ENCODE measurements at places on chromosomes 5 and 9.

- DNase-seq: no peak
These were observed 404.0 kb upstream of the GRIA1 start for GRCh38 chr5:153086486-153086885.

DNA sequence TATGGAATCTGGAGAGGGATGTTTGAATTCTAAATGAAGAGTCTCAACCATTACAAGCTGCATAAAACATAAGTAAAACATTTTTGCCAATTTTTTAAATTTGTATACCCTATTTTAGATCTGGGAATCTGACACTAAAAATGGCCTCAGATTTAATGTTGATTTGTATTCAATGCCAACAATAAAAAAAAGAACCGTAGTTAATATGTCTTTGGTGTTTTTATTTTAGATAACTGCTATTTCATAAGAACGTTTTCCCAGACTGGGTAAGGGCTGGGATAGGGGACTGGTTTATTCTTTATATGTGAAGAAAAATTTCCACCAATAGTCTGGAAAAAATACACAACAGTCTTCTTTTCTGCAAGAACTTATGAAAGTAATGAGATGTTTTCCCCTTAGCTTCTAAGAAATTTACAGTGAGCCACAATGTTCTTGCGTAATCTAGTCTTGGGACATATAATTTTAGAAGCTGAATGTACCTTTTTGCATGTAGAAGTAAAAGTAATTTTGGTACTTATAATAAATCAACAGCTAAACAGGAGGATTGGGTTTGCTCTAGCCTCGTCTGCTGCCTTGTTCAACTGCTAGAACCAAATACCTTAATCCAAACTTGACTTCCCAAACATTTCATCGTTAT, 244.6 kb upstream of the EFNA5 start:
- no peak for DNase-seq

DNA sequence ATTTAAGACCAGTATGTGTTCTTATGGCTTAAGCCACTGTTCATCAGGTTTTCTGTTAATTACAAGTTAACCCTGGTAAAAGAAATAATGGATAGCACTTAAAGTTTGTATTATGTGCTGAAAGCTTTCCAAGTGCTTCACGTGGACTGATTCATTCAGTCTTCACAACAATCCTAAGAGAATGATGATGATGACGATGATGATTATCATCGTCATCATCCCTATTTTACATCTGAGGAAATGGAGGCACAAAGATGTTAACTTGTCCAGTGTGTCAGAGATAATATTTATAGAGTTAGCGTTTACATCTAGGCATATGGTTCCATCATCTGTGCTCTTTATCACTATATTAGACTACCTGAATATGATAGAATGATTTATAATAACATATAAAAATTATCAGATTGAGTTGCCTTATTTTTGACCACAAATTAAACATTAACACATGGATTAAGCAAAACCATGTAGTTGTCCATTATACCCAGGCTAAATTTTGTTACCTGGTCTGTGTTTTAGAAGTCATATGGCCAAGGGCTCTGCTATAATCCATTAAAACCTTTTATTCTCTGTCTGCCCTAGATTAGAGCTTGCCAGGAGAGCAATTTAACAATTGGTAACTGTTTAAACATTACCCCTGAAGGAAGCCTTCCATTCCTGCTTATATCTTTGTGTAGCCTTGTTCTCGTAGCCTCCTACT, 102.3 kb upstream of the MAP3K1 start:
- no peak for DNase-seq

- no peak for DNase-seq
These were observed 47.8 kb upstream of the SLC1A3 start for GRCh38 chr5:36558641-36559040.

GRCh38 chr9:22855980-22856379, 409.4 kb downstream of the DMRTA1 start:
- no peak for DNase-seq

DNA sequence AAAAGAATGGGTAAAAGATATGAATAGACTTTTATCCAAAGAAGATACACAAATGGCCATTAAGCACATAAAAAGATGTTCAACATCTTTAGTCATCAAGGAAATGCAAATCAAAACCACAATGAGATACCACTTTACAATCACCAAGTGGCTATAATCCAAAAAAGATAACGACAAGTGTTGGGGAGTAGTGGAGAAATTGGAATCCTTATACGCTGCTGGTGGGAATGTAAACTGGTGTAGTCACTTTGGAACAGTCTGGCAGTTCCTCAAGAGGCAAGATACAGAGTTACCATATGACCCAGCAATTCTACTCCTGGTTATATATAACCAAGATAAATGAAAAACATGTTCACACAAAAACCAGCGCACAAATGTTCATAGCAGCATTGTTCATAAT, 234.9 kb downstream of the SPATA31D1 start:
- DNase-seq: no peak

GRCh38 chr5:32096891-32097595, 77.1 kb downstream of the GOLPH3 start:
- no peak for DNase-seq

GRCh38 chr9:6765396-6765795, 7.6 kb downstream of the KDM4C start:
- DNase-seq: no peak

DNA sequence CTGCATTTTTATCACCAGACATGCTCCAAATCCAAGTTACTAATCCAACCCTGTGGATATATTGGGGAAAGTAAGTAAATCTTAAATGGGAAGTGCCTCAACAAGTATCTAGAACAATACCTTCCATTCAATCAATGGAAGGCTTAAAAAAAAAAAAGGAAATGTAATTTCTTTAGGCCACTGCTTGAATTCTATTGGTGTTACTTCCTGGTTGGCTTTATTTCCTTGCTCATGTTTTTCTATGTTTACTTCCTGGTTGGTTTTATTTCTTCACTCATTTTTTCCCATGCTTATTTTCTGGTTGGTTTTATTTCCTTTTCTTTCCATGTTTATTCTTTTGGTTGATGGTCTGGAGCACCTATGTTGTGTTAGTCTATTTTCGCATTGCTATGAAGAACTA, 363.9 kb downstream of the KDM4C start:
- DNase-seq: no peak

GRCh38 chr9:102845827-102846371, 149.2 kb upstream of the CYLC2 start:
- DNase-seq: no peak

DNA sequence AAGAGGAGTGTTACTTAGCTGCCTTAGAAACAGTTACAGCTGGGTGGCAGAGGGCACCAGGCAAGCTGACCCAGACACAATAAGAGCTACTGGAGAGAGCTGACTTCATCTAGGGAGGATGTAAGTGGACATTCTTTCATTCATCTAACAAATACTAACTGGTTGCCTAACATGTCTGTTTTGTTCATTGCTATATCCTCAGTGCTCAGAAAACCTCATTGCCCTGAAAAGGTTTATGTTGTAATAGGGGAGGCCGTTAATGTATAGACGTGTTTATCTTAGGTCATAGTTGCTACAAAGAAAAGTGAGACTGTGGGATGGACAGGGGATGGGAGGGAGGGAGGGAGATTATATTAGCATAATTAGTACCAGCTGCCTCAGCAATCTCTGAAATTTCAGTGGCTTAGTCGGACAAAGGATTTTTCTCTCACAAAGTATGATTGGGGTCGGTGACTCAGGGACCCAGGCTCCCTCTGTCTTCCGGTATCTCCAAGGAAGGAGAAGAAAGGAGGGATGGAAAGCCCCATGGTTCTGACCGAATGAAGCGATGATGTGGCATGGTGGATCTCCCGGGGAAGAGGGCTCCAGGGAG, 2.6 kb upstream of the SNX18 start:
- no peak for DNase-seq

- DNase-seq: no peak
These were observed 30.4 kb downstream of the RUSC2 start for GRCh38 chr9:35520364-35520710.

DNA sequence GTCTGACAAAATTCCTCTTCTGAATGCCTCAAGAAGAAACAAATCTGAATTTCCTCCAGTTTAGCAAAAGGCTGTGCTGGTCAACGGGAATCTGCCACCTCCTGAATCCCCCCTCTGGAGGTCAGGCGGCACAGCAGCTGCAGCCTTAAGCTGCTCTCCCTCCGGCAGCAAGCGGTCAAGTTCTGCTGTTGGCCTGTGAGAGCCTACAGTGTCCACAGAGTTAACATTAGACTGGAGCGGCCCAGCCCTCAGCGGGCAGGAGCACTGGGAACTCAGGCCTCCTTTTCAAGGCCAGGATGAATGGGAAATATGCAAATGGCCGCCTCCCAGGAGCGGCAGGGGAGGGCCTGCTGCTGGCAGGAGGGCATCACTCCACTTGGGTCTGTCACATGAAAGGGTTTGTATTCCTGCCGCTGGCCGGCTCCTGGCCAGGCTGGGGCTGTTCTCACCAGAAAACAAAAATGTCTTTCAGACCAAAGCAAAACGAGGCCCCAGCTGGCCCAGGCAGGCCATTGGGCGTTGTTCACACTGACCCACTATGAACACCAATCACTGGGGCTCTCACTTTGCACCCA, 8.2 kb downstream of the ACSL6 start:
- DNase-seq: no peak

DNA sequence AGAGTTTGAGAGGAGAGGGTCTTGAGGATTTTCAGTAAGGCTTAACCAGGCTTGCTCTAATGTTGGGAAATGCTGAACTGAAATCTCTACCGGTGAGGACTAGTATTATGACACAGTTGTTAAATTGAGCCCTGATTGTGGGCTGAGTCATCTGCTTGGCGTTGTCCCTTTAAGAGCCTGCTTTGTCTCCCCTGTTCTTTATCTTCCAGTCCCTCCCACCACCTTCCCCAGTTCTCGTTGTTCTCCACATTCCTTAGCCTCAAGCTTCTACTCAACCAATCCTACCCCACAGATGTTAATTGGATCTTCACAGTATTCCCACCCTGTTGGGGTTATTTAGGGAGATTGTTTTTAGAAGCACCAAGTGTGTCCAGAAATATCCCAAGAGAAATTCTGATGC, 57.6 kb downstream of the ANKRD55 start:
- DNase-seq: no peak

DNA sequence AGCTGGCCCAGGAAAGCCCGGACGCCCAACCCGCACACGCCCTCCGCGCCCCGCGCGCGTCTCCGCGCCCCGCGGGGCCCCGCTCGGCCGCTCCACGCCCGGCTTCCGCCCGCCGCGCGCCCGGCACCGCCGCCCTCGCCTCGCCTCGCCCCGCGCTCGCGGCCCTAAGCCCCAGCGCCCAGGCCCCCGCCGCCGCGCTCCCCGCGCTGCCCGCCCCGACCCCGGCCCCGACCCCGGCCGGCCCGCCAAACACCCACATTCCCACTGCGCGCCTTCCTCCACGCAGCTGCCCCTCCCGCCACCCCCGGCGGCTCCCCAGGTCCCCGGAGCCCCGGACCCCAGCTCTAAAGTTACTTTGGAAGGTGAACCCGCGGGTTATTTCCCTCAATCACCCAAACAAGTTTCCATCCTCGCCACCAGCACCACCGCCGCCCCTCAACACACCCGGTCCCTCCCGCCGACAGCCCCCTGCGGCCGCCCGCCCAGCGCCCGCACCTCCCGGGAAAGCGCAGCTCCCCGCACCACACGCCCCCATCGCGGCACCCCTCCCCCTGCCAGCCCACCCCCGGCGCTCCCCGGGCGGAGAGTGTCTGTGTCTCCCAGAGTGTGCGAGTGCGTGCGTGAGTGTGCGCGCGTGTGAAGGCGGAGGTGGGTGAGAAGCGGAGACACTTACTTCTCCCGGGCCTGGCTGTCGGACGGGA, 439 bp downstream of the SSBP2 start:
- no peak for DNase-seq

- no peak for DNase-seq
These were observed 46.9 kb upstream of the CEP78 start for GRCh38 chr9:78189001-78189400.

GRCh38 chr5:164885179-164885578, 1379.8 kb downstream of the MAT2B start:
- no peak for DNase-seq

DNA sequence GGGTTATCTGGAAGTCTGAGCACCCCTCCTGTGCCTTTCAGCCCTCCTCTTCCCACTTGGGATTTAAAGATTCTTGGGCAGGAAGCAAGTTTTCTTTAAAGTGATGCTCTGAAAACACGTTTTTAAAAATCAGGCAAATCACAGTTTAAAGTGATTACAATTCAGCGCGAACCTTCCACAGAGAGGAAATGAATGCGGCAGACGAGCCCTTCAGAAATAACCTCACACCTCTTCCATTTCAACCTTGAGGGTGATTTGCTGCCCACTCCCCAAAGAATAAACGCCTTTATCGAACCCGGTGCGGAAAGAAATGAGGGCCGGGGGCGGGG, 2.3 kb upstream of the EFNA5 start:
- no peak for DNase-seq

GRCh38 chr5:100299261-100299660, 235.9 kb upstream of the FAM174A start:
- no peak for DNase-seq

GRCh38 chr5:92559331-92559730, 1021.7 kb downstream of the NR2F1-AS1 start:
- no peak for DNase-seq

DNA sequence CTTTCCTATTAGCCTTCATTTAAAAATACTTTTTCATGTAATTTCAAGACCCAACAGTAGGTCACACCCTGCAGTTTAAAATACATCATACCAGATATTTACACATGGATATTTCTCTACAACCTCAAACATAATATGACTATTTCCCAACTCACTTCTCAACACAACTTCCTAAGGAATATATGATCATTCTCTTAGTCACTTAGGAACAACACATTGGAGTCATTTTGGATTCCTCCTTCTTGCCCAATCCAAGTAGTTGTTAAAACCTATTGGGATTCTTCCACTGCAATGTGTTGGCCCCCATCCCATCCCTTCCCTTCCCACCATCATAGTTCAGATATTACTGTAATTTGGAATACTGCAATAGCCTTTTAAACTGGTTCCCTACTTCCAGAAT, 145.5 kb downstream of the DCP2 start:
- DNase-seq: no peak

DNA sequence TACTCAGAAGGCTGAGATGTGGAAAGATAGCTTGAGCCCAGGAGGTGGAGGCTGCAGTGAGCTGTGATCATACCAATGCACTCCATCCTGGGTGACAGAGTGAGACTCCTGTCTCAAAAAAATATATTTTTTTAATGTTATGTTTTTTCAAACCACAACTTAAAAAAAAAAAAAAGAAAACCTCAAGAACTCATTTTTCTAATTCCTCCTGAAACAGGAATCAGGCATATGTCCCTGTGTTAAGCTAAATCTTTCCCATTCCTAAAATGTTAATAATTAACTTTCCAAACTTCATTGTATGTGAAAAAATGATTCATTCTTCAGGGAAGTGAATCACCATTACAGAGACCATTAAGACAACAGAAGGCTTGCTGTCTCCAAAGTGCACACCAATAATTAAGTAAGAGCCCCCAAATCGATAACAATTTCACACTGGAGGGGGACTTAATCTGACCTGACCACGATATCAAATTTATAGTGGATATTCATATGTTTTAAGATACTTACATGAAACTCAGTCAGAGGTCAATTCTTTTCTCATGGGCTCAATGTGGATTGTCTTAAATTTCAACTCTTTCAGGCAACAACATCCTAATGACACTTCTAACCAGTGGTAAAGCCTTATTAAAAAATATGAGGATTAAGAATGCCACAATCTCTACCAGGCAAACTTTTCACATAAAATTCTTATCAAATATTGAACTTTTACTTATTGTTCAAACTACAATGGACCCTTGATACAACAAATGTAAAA, 5.2 kb downstream of the CEMIP2 start:
- DNase-seq: no peak

Data from NCI-H2029 treated with DMSO at 0.1 percent for 48 hours (cell line).